ENCODE measurements at places on chromosomes 7 and 10.

- DNase-seq: no peak
Observed at GRCh38 chr7:121572615-121573014, 176.5 kb upstream of the FAM3C start.

- DNase-seq: no peak
Observed at GRCh38 chr10:7194571-7194970, 216.3 kb downstream of the SFMBT2 start.

DNA sequence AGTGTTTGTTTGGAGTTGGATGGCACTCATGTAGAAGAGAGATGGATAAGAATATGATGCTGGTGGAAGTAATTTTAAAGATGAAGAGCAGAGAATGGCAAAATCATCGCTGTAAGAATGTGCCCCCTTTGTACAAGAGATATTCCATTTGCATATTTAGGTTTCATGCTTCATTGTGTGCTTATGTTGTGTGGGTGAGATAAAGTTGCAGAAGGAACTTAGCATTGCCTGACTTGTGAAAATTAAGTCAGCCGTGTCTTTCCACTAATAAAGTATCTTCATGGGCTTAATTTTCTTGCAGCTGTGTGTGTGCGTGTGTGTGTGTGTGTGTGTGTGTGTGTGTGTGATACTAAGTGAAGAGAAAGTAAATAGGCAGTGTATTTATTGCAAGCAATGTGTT is 381.9 kb downstream of the OTUD1 start:
- no peak for DNase-seq

- DNase-seq: no peak
Observed at GRCh38 chr10:5079836-5080235, 14.4 kb upstream of the AKR1C3 start.

- DNase-seq: no peak
Observed at GRCh38 chr10:48523212-48523819, 81.6 kb downstream of the ARHGAP22 start.

Measured in inflammatory macrophage treated with lipopolysaccharide for 1 hour (primary cell).